Spleen (tissue), 13 donors: ENCODE measurements at places on chromosomes 1 and 21. TPM values are rescaled to one million over a fixed set of nuclear protein-coding genes. Genes with fewer than 3 reads are reported as not detected.

Gene CASQ2
- total RNA-seq: 0.26 TPM

Gene SGIP1
- not detected for total RNA-seq

Gene RHD
- 3.9 TPM for total RNA-seq

Gene IGFN1
- not detected for total RNA-seq

Gene RYR2
- total RNA-seq: 4.7 TPM

Gene S100A9
- 2,755 TPM for total RNA-seq

Gene TMOD4
- not detected for total RNA-seq

Gene MROH9
- not detected for total RNA-seq

Gene PHTF1
- total RNA-seq: 21.2 TPM

Gene HFM1
- total RNA-seq: 2.3 TPM
